Stimulated activated naive CD4-positive, alpha-beta T cell treated with Interleukin-2 at 50 U/mL for 16 hours (primary cell): ENCODE measurements at places on chromosomes 1 and 21.

- DNase-seq: no peak
These were observed 1171.2 kb downstream of the PLA2G4A start for GRCh38 chr1:187999973-188000372.

DNA sequence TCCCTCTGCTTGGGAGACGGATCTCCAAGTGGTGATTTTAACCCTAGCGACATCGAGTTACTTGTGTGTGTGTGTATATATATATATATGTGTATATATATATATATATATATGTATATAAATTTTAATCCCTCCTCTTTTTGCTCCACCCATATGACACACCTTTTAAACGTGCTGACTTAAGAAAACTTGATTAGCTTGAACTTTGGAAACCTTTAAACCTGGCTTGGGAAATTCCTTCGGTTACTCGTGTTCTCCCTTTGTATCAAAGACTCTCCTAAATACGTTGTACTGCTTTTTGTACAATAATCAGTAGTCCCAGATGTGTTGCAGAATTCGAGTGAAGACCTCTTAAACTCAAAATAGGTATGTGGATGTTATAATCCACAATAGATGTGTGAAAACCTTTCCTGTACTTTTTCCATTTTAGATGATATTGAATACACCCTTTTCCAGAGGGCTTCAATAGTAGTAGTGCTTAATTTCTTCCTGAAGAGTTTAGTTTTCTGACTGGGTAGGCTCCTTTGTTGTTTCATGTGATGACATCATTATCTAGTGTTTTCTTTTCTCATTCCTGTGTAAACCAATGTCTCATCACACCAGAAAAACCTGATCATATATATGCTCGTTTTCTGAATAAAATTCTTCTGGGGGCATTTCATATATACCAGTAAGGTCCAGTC lies 1.4 kb downstream of the RNF11 start:
- DNase-seq: no peak

- no peak for DNase-seq
These were observed 53.1 kb downstream of the RWDD3 start for GRCh38 chr1:95287081-95287480.

- DNase-seq: no peak
These were observed 162.4 kb downstream of the TPR start for GRCh38 chr1:186212568-186213224.

- no peak for DNase-seq
These were observed 2.5 kb downstream of the CNR2 start for GRCh38 chr1:23910553-23911246.

DNA sequence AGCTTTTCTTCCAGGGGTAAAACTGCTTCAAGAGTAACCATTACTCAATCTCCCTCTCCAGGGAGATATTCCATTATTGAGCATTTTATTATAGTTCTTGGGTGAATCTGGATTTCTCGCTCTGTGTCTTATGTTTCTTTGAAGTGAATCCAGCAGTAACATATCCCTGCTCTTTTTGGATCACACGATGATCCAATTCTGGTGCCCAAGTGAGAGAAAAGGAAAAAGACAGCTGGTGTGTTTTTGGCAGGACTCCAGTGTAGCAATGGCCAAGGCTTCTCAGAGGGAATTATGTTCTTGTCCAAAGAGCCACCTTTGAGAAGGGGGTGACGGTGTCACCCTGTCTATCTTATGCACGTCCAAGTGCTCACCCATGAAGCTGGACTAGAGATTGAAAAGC lies 140.3 kb upstream of the ERRFI1 start:
- no peak for DNase-seq

GRCh38 chr1:94084085-94084484 lies 36.9 kb downstream of the ABCA4 start:
- DNase-seq: no peak

DNA sequence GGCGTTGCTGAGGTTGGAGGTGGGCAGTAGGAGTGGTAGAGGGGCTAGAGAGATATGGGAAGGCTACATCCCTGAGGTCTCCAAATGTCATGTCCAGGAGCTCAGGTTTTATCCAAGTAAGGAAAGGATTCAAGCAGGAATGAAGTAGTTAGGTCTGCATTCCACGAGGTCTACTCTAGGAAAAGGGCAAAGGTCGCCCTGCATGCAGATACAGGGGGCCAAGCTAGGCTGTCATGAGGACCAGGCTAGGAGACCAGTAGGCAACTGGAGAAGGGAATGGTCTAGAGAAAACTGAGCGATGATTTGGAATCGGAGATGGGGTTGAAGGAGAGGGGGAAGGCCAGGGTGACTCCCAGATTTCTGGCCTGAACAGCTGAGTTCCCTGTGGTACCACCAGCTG lies 48.7 kb downstream of the IRF2BP2 start:
- no peak for DNase-seq

DNA sequence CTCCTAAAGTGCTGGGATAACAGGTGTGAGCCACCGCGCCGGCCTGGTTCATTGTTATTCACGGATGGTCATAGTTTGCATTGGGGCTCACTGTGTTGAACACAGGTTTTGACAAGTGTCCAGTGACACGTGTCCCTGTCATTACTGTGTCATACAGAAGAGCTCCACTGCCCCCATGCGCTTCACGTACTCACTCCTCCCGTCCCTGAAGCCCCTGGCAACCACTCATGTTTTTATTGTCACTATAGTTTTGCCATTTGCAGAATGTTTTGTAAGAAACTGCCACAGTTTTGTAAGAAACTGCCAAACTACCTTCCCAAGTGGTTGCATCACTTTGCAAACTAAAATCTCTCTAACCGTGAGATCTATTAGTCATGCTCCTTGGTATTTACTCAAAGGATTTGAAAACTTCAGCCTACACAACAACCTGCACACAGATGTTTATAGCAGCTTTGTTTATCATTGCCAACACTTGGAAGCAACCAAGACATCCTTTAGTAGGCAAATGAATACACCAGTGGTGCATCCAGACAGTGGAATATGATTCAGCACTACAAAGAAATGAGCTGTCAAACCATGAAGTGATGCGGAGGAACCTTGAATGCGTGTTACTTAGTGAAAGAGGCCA lies 163.2 kb upstream of the COL6A1 start:
- no peak for DNase-seq

GRCh38 chr1:230167419-230167852 lies 100.4 kb downstream of the GALNT2 start:
- DNase-seq: peak; percentile 20

DNA sequence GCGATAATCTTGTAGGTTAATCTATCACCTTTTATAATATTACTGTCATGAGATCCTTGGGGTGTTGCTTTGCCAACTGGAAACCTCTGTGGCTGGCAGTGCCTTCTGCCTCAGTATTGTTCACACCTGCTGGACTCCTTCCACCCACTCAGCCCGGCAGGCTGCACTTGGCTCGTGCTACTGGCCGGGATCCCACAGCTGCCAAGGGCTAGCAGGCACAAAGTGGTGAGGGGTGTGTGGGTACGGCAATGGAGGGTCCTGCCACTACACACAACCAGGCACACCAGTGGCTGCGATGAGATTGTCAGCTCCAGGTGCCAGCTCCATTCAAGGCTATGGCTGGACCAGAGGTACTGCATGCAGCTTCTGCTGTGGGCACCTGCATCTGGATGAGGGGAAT lies 191.2 kb upstream of the LYPLAL1 start:
- no peak for DNase-seq

DNA sequence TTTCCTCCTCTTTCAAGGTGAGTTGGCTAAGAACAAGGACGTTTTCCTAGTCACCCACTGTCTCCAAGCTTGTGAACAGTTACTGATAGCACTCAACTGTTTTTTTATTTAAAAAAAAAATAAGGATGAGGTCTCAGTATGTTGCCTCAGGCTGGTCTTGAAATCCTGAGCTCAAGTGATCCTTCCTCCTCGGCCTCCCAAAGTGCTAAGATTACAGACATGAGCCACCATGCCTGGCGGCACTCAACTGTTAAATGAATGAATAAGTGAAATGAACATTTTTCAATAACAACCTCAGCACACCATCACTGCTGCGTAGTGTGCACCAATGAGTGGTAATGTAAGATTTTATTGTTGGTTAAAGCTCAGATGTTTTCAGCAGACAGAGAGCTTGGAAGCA lies 214.1 kb upstream of the NRIP1 start:
- no peak for DNase-seq

DNA sequence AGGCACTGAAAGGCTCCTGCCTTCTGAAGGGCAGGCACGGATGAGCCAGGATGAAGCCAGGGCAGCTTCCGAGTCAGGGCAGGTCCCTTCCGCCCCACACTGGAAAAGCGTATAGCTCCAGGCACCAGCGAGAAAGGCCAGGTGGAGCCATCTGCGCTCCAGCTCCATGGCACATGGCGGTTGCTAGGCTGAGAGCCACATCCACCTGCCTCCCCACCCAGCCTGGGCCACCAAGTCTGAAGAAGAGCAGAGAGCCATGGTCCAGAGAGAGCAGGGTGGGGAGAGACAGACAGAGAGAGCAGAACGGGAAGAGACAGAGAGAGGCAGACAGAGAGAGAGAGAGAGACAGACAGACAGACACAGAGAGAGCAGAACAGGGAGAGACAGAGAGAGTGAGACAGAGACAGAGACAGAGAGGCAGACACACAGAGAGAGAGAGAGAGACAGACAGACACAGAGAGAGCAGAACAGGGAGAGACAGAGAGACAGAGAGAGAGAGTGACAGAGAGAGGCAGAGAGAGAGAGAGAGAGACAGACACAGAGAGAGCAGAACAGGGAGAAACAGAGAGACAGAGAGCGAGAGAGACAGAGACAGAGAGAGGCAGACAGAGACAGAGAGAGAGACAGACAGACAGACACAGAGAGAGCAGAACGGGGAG lies 5.2 kb downstream of the FNDC10 start:
- DNase-seq: no peak

DNA sequence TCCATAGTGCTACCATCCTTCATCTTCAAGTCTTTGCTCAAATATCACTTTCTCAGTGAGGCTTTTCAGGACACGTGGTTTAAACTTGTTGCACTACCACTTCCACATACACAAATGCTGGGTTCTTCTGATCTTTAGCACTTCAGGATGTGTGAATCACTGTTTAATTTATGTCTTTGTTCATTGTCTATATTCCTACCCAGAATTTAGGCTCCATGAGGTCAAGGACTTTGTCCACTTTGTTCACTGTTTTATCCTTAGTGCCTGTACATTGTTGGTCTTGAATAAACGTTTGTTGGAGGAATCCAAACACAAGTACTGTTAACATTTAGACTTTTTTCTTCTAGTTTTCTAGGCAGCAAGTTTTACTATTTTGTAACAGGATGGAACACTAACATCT lies 42.6 kb upstream of the RALGPS2 start:
- DNase-seq: no peak

DNA sequence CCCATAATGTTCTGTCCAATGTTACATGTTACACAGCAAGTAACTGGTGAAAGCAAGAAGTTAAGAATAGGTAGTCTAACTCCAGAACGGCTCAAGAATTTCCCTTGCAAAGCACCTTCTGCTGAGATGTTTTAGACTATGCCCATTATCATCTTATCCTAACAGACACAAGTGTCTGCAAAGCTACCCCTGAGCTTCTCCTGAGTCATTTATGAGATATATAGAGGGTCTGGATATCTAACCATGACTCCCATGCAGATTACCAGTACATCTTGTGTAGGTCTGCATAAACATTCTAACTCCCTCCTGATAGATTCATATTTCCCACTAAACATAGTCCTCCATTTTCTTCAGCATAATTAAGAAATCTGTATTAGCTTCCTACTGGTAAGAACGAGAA lies 171.7 kb downstream of the COQ8A start:
- no peak for DNase-seq

DNA sequence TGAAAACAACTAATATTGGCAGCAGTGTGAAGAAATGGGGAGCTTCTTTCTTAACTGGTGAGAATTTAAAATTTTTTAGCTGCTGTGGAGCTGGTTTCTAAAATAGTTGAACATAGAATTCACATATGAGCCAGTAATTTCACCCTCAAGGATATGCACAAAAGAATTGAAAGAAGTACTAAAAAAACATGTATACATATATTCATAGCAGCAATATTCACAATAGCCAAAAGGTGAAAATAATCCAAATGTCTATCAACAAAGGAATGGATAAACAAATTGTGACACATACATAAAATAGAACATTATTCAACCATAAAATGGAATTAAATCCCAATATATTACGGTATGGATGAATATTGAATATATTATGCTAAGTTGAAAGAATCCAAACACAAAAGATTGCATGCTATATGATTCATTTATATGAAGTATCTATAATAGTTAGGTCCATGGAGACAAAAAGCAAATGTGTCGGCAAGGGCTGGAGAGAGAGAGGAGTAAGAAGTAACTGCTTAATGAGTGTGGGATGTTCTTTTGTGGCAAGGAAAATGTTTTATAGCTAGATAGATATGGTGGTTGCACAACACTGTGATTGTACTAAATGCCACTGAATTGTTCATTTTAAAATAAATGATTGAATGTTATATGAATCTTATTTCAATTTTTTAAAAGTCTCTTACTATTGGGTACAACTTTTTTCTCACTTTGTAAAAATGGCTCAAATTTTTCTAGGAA lies 14.8 kb upstream of the COL11A1 start:
- no peak for DNase-seq

DNA sequence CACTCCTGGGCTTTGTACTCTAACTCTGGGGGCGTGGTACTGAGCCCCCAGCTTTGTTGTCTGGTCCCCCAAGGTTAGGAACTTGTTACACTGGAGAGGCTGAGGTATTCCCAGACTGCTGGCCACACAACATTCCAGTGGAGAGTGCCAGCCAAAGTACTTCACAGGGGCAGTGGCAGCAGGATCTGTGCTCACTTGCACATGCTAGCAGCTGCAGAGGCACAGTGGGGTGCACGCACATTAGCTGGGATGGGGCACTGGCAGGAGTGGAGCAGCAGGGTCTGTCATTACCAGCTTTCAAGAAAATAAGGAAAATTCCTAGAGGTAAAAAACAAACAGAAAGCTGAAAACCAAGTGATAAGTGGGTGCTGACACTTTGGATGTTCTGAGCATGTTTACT lies 31.0 kb downstream of the ZNF691 start:
- DNase-seq: no peak

DNA sequence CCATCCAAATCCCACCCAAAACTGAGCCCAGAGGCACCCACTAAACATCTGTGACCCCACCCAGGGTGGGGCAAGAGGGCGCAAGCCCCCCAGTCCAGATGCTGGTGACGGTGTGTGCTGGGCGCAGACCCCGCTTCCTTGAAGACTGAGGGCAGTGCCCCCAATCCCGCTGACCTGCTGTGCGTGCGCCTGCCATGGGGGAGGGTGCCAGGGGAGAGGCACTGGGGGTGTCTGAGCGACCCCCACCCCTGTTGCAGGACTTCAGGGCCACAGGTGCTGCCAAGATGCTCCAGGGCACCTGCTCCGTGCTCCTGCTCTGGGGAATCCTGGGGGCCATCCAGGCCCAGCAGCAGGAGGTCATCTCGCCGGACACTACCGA lies 13.3 kb downstream of the COL6A2 start:
- DNase-seq: no peak

- DNase-seq: no peak
These were observed 42.5 kb downstream of the RYR2 start for GRCh38 chr1:237084341-237085077.

DNA sequence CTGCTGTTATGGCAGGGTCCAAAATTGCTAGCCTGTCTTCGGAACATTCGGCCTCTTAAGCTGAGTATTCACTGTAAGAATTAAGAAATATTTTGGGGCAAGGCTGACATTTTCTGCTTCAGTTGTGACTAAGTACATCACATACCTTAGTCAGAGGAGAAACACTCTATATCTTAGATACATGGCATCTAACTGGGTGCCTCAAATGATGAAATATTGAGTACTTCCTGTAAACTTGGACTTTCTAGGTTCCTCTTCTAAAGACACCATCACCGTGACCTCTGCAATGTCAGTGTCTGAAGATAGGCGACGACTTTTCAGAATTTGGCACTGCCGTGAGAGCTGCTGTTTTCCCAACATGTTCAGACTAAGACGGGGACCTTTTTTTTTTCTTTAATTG lies 65.6 kb downstream of the PCBP3 start:
- DNase-seq: no peak
